ENCODE measurements at places on chromosomes 12 and 14.

DNA sequence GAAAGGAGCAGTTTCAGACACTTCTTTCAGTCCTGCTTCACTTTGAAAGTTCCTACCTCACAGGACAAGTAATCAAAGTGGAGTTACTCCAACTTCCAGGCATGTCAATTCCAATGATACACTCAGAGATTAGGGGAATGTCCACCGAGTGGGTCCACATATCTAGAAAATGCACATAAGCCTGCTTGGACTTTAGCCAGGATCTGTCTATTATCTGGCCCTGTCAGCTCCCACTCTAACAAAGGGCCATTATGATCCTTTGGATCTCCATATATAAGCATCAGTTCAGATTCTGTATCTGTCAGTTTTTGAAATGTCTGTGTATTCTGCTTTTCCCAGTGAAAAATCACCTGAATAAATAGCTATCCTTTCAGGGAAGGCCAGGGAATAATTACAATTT is 112.9 kb upstream of the ATXN7L3B start:
- DNase-seq = no peak

GRCh38 chr14:66085224-66085623 is 400.9 kb upstream of the CCDC196 start:
- DNase-seq = no peak

DNA sequence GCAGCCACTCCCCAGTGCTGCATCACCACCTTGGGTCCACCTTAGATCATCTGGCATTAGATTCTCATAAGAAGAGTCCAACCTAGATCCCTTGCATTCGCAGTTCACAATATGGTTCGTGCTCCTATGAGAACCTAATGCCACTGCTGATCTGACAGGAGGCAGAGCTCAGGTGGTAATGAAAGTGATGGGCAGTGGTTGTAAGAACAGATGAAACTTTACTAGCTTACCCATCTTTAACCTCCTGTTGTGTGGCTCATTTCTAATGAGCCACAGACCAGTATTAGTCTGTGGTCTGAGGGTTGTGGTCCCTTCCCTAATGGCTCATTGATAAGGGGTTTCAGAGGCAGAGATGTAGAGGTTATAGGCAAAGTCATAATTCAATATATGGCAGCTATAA is 615.9 kb upstream of the MIS18BP1 start:
- DNase-seq = no peak

DNA sequence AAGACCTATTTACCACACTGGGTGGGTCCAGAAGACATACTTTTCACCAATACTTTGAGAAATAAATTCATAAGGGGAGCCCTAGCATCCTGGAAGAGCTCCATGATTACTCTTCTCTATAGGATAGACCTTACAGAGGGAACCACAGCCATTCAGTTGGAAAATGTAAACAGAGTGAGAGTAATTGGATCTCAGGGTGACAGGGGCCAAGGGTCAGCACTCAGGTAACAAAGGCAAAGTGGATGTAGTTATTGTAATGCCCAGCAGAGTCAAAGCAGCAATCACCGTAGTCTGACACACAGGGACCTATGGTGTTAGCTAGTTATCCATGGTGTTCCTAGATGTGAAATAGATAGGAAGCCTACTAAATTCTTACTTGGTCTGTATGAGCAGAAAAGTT is 10.8 kb upstream of the GTF2A1 start:
- no peak for DNase-seq

DNA sequence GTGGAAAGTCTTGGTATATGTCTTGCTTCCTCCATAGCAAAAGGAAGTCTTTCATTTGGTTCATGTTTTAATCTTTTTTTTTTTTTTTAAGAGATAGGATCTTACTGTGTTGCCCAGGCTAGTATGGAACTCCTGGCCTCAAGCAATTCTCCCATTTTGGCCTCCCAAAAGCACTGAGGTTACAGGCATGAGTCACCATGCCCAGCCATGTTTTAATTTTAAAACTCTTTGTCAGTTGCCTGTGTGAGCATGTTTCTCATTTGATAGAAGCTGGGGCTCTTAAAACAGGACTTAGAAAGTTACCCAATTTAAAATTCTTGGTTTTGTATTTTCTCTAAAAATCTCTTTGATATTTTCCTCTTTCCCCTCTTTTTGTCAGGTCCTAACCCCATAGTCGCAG is 45.0 kb upstream of the REP15 start:
- DNase-seq = no peak

GRCh38 chr12:69921831-69922230 is 96.8 kb downstream of the MYRFL start:
- no peak for DNase-seq
